ENCODE measurements at places on chromosomes 5 and 9.

DNA sequence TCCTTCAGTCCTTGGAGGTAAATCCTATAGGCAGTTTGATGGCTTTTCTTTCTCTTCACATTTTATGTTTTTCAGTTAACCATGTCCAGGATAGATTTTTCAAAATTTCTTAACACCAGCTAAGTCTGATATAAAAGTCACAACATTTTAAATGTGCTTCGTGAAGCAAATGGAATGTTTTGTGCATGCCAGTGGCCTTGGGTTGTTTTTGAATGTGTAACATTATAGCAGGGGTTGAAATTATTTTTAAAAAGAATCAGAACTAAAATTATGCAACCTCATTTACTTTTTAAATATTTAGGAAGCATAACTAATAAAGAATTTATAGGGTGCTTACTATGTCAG lies 201.1 kb downstream of the ARHGEF28 start:
- DNase-seq = no peak

DNA sequence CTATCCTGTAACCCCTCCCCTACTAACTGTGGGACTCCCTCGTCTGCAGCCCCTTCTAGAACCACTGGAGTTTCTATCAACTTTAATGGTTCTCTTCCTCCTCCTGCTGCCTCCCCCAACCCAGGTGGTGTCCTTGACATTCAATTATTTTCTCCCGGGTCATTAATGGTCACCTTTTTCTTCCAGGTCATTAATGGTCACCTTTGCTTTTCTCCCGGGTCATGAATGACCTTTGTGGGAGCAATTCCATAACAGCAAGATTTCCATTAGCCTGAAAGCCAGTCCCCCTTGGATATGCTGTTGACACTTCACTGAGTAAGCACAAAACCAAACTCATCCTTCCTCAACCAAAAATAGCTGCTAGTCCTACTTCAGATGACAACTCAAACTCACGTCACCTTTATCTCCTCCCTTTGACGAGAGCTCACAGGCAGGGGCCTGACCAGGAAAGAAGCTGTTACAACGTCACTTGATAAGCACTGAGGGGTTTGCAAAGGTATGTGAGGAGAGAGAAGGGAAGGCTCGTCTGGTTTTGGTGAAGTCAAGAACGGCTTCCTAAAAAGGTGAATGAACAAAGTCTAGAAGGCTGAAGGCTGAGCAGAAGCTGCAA lies 10.9 kb downstream of the CCDC127 start:
- DNase-seq = no peak

DNA sequence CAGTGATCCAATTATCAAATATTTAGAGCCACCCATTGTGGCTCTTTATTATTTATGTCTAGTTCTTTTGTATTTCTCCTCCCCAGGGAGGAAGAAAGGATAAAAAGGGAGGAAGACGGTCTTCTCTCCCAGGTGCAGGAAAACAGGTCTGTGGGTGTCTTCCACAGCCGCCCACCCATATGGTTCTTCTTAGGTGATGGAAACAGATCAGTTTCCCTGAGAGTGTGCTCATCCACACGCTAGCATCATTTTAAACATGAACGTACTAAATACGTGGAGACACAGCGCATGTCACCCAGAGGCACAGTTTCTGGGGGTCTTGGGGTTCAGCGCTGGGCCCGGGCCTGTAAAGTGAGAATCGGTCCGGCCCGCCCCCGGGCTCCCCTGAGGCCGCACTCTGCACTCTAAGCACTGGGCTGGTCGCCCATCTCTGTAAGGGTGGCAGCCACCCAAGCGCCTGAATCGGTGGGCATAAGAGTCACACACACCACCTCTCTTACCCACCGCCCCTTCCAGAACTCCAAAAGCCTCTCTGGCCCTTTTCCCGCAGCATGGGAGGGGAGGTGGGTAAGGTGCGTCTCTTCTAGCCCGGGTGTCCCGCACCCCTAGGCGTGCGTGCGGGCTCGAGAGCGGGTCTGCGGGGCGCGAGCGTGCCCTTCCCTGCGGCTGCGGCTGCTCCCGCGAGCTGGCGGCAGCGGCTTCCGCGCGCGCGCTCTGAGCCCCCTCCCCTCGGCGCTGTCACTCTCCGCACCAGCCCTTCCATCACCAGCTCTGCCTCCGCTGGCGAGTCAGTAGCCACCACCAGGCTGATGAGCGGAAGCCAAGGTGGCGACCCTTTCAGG lies 1.3 kb downstream of the PTCH1 start:
- DNase-seq = no peak

DNA sequence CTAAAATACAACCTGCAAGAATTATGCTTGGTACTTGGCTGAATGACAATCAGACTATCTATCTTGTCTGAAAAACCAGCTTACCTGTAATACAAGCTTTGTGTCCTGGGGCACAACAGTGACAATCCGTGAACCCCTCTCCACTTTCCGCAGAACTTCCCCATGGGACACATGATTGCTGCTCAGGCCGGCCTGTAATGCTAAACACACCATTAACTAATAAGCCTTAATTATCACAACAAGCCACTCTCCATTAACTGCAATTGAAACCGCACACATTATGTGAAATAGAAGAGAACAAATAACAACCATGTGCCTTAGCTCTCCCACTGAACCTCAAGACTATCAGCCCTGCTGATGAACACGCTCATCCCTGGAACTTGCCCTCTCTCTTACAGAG lies 33.7 kb downstream of the ELP1 start:
- no peak for DNase-seq

All from stimulated activated CD4-positive, alpha-beta T cell treated with anti-CD3 and anti-CD28 coated beads, Interleukin-1b, Interleukin-23, amount 100 ng/mL, for 1 hour (primary cell).